ENCODE measurements at places on chromosomes 4 and X. TPM values are rescaled to one million over a fixed set of nuclear protein-coding genes. Genes with fewer than 3 reads are reported as not detected.

CT47B1 gene
- not detected for total RNA-seq

SCD5 gene
- total RNA-seq, result 297 TPM

PPA2 gene
- 88.5 TPM for total RNA-seq

SMIM43 gene
- 0.11 TPM for total RNA-seq

RTL3 gene
- not detected for total RNA-seq

TMEM156 gene
- 0.72 TPM for total RNA-seq

GLUD2 gene
- 4.7 TPM for total RNA-seq

CPZ gene
- 82.0 TPM for total RNA-seq

TBC1D9 gene
- 98.1 TPM for total RNA-seq

SSX4B gene
- total RNA-seq, result not detected

TEX13D gene
- not detected for total RNA-seq

PNMA5 gene
- 3.3 TPM for total RNA-seq

PDZD4 gene
- total RNA-seq, result 49.2 TPM

GATA1 gene
- total RNA-seq, result 0.59 TPM

CXCL1 gene
- total RNA-seq, result 4.8 TPM

NPFFR2 gene
- total RNA-seq, result 1.3 TPM

IL21 gene
- not detected for total RNA-seq

GPM6B gene
- 317 TPM for total RNA-seq

PRR32 gene
- total RNA-seq, result 0.17 TPM

CT45A3 gene
- 0.33 TPM for total RNA-seq

VCX3A gene
- total RNA-seq, result 0.33 TPM

RGN gene
- total RNA-seq, result 10.2 TPM

HOPX gene
- total RNA-seq, result 353 TPM
